ENCODE measurements at places on chromosomes 16 and 17.

DNA sequence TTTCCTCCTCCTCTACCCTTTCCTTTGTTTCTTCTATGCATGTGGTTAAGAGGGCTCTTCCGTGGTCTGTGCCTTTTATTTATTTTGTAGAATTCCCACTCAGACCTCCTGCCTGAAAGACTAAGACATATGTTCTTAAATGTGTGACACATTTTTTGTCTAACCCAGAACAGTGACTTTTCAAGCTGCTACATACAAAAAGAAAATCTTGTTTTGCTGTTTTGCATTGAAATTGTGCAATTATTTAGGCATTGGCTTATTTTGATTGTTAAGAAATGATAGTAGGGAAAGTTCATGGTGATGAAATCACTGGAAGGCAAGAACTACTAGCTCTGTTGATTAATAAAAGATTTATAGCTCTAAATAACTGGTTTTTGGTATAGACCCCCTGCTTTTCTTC, 76.8 kb downstream of the TUBD1 start:
- no peak for DNase-seq

- DNase-seq: no peak
These were observed 372 bp downstream of the CD300A start for GRCh38 chr17:74466828-74467184.

GRCh38 chr17:34366010-34366409, 3.0 kb upstream of the CCL1 start:
- DNase-seq: no peak

DNA sequence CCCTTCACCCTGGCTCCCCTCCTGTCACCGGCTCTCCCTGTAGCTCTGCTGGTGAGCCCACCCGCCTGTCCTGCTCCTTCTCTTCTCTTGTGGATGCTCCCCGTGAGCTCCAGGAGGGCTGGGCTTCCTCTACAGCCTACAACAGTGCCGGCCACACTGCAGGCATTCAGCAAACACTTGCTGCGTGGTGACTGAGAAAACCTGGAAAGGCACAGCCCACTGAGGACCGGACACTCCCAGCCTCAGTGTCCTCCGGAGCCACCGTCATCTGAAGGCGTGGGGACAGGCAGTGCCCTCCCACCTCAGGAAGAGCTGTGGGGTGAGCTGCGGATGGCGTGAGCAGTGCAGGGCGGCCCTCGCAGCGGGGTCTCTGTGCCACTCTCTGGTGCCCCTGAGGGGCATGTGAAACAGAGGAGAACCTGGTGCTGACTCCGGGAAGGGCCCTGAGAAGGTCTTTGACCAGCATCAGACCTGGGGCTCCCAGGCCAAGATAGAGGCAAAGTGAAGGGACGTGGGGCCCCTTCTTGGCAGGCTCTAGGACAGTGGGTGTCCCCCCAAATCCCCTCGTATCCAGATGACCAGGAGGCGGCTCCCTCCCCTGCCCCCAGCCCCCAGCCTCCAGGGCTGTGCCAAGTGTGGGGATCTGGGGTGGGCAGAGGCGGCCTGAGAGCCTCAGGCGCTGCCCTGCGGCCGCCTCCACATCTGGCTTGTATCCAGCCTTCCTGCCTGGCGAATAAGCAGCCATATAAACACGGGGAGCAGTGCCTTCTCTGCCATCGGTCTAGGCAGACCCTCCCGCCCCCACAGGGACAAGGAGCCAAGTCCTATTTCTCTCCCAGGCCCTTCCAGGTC, 44.0 kb upstream of the PABPN1L start:
- DNase-seq: no peak

DNA sequence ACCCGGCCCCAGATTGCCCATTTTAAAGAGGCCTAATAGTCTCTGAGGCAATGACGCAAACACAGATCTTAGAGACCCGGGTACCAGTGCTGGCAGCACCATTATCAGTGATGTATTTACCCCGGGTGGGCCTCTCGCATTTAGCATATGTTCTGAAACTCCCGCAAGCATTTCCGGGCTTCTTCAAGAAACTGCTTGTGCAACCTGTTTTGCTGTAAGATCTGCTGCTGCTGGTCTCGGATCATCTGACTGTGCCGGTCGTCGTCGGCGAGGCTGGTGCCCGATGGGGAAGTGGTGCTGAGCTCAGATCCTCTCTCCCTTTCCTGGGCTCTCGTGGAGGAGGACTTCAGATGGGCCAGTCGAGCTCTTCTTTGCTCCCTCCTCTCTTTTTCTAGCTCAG, 12.5 kb downstream of the CEP295NL start:
- no peak for DNase-seq

GRCh38 chr16:81277541-81278080, 37.2 kb upstream of the GAN start:
- no peak for DNase-seq
